ENCODE measurements at places on chromosomes 11 and 22. TPM values are rescaled to one million over a fixed set of nuclear protein-coding genes. Genes with fewer than 3 reads are reported as not detected.

SAA4 gene
- total RNA-seq, result not detected

SYT12 gene
- not detected for total RNA-seq

C11orf97 gene
- total RNA-seq, result not detected

POU2AF3 gene
- total RNA-seq, result 14.5 TPM

TENM4 gene
- total RNA-seq, result 0.70 TPM

FREY1 gene
- total RNA-seq, result 0.81 TPM

DBX1 gene
- not detected for total RNA-seq

TSGA10IP gene
- not detected for total RNA-seq

HBE1 gene
- total RNA-seq, result not detected

RASSF10 gene
- 0.63 TPM for total RNA-seq

CAPN5 gene
- total RNA-seq, result 142 TPM

PLAAT5 gene
- total RNA-seq, result 1.3 TPM

CARNS1 gene
- 0.89 TPM for total RNA-seq

DNA sequence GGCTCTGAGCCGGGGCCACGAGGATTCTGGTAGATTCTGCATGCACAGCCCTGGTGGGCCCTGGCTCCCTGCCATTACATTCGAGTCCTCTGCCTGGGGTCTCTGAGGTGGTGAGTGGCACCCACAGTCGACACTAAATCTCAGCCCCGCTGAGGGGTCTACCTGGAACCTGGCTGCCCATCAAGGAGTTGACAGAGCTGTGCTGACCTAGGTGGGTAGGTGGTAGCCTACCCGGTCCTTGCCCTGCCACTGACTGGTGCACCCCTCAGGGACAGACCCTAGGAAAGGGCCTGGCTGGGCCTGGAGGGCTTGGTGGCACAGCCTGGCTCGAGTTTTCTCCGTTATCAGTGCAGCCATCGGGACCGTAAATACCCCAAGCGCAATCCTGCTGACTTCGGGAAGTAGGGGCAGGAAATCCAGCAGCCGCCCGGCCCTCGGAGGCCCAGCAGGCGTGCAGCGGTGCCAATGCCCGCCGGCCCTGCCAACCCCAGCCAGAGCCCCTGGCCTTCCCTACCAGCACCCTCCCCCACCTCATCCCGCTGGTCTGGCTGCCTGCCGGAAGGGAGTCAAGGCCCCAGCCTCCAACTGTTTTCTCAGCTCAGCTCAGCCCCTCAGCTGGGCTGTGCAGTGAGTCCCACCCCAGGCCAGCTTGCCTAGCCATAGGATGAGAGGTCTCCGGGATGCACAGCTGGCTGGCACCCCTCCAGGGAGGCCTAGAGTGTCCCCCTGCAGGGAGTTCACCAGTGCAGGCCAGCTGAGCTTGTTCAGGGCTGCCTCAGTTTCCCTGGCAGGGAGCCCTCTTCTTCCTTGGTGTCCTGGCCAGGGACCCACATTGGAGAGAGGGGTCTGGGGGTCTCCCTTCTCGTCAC lies 80.4 kb upstream of the KCNQ1OT1 start:
- DNase-seq, result peak; percentile 10

GRCh38 chr11:73800276-73800806 lies 12.7 kb downstream of the MRPL48 start:
- no peak for DNase-seq

GRCh38 chr11:87583931-87584330 lies 546.2 kb downstream of the TMEM135 start:
- no peak for DNase-seq

- DNase-seq, result no peak
Observed at GRCh38 chr11:119608781-119609180, 120.2 kb downstream of the NECTIN1 start.

DNA sequence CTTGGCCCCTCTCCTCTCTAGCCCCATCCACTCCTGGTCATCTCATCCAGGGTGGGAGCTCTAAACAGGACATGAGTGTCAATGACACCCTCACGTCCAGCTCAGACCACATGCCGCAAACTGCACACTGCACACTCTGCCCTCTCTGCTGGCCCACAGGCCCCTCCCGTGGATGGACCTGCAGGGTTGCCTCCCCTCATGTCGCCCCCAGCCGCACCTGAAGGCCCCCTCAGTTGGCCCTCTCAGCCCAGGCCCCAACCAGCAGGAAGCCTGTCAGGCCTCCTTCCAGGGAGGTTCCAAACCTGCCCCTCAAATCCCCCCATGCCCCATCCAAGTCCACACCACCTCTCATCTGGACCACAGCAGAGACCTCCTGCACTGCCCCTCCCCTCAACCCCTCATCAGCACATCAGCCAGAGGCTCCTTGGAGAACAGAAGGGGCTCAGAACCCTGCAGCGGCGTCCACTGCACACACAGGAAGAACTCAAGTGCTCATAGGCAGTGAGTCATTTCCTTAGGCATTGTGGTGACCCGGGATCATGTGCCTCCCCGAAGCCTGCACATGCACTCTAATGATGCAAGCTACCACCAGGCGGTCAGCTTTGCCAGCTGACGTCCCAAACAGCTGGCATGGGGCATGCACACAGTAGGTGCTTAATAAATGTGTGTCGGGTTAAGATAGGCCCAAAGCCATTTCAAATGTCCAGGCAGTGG lies 12.9 kb upstream of the CDKN1C start:
- DNase-seq, result peak; percentile 85

- DNase-seq, result peak; percentile 51
Observed at GRCh38 chr22:33335611-33336279, 277.6 kb upstream of the SYN3 start.

GRCh38 chr11:128720522-128720985 lies 26.7 kb downstream of the FLI1 start:
- peak; percentile 50 for DNase-seq

- DNase-seq, result peak; percentile 55
Observed at GRCh38 chr11:111960916-111961315, 23.8 kb downstream of the DIXDC1 start.

DNA sequence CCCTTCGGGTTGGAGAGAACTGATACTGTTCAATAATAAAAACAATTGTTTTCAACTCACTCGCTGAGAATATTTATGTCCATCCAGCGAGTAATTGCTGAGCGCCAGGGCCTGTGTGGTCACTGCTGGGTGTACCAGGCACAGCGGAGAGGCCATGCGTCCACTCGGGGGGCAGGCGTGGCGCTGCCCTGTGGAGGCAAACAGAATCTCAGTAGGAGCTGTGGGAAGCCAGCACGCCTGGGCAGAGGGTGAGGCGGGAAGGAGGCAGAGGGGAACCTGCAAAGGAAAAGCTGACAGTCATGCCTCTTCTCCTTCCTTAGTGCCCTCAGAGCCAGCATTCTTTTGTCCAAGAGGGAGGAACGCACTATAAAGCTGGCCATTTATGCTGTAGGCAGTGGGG lies 11.4 kb downstream of the GLB1L3 start:
- DNase-seq, result no peak

DNA sequence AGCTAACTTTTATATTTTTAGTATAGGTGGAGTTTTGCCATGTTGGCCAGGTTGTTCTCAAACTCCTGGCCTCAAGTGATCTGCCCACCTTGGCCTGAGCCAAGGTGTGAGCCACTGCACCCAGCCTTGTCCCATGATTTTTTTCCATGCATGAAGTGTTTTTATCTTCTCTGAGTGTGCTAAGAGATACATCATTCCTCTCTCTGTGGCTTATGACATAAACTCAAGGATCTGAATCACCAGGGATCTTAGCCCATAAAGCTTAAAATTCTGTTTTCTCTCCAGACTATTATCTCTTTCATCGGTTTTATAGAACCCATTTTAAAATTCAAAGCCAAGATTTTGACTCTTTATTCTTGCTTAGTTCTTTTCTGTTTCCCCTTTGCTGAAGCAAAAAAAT lies 48.4 kb upstream of the C11orf58 start:
- DNase-seq, result no peak

GRCh38 chr11:70568035-70568813 lies 169.9 kb downstream of the CTTN start:
- peak; percentile 78 for DNase-seq

- no peak for DNase-seq
Observed at GRCh38 chr22:38879961-38880360, 7.9 kb upstream of the CBX6 start.

GRCh38 chr11:57630171-57630570 lies 19.5 kb downstream of the YPEL4 start:
- no peak for DNase-seq

- DNase-seq, result peak; percentile 52
Observed at GRCh38 chr11:29159552-29160465, 857.0 kb downstream of the KCNA4 start.

GRCh38 chr11:9568161-9568853 lies 5.2 kb upstream of the WEE1 start:
- no peak for DNase-seq

GRCh38 chr11:15575409-15575808 lies 460.7 kb downstream of the INSC start:
- DNase-seq, result no peak

DNA sequence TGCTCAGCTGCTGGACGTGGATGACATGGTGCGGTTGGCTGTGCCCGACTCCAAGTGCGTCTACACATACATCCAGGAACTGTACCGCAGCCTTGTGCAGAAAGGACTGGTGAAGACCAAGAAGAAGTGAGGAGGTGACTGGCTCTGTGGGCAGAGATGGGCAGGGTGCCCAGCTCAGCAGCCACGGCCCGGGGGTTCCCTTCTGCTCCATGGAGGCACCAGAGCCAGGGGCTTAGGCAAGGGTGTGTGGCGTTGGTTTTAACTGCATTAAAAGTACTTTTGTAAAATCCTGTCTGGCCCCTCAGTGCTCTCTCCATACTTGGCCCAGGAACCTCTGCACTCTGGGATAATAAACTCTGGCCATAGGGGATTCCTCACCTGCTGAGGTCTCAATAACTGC lies 12.6 kb downstream of the SMTNL1 start:
- DNase-seq, result no peak

- peak; percentile 13 for DNase-seq
Observed at GRCh38 chr11:23679041-23679440, 817.8 kb upstream of the LUZP2 start.

- DNase-seq, result no peak
Observed at GRCh38 chr11:116615211-116615865, 157.4 kb downstream of the BUD13 start.

GRCh38 chr11:68446046-68446725 lies 14.4 kb upstream of the PPP6R3 start:
- DNase-seq, result peak; percentile 24

- DNase-seq, result no peak
Observed at GRCh38 chr11:121574801-121575200, 122.0 kb upstream of the SORL1-AS1 start.

- no peak for DNase-seq
Observed at GRCh38 chr22:41043722-41044121, 48.7 kb upstream of the EP300 start.

DNA sequence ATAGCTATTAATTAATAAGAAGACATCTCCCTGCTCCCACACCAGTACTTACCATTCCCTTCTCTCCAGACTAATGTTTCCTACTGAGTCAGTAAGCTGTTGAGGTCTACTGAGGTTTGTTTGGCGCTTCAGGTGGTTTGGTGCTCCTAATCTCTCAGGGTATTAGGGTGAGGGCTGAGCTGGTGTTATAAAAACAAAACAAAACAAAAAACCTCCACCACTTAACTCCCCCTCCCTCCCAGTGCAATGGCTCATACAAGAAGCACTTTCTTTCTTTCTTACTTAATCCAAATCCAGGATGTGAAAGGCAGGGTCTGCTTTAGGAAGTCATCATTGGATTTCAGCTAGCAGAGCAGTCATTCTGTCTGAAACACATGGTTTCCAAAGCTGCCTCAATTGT lies 15.3 kb downstream of the CSTPP1 start:
- no peak for DNase-seq

GRCh38 chr11:13135385-13136271 lies 126.5 kb downstream of the RASSF10 start:
- DNase-seq, result no peak

DNA sequence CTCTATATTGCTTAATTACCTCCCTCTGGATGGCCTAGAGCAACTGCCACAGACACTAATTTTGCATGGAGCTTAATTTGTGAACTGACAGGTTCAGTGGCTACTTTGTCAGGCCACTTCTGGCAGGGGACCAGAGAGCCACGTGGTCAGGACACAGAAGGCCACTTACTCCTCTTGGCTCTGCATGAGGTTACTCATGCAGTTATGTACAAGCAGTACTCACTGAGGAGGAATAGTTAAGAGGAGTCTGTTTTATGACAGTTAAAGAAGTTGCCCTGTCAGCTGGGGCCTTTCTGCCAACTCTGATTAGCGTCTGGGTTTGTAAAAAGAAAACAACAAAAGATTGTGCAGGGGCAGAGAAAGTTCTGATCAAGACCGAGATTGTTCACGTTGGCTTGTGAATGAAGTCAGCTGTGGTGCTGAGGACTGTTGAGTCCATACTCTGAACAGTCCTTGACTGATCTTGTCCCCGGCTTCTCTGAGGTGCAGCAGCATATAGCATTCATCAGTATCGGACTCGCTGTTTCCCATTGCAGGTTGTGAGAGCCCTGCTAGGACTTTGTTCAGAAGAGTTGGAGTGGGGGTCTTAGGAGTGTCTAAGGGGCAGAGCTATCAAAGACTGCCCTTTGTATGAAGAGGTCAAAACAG lies 41.4 kb downstream of the PPFIBP2 start:
- DNase-seq, result peak; percentile 84

- no peak for DNase-seq
Observed at GRCh38 chr11:94882931-94883330, 90.4 kb downstream of the CWC15 start.

DNA sequence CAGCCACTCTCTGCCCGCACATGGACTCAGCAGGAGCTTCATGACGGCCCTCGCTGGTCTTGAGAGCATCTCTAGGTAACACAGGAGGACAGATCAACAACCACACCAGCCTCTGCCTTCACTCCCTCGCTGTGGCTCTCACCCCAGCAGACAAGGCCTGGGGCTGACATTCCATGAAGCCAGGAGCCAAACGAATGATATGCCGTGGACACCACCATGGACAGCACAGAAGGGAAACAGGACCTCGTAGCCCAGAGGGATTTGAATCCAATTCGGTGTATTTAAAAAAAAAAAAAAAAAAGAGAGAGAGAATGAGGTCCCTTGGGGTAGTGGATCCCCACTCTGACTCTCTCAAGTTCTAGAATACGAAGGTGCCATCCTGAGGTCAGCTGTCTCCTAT lies 385.5 kb downstream of the SHANK2 start:
- DNase-seq, result no peak

DNA sequence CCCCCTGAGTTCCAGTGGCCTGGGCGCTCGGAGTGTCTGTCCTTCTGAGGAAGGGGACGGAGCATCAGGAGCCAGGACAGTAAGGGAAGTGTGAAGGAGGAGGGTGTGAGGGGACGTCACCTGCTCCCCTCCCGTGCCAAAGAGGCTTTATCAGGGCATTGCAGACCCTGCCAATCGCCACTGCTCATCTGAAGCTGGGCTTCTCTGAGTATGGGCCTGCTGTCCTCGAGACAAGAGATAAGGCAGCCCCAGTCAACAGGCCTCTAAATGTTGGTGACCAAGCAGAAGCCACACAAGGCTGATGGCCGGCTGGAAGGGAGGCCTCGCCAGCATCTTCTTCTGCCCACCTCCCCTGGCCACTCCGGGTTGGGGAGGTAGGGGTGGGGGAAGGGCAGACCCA lies 29.8 kb downstream of the LIF start:
- peak; percentile 20 for DNase-seq

- no peak for DNase-seq
Observed at GRCh38 chr11:15505155-15505554, 390.4 kb downstream of the INSC start.

Data from mucosa of descending colon (tissue), 3 donors.